ENCODE measurements at places on chromosomes 6 and 20. TPM values are rescaled to one million over a fixed set of nuclear protein-coding genes. Genes with fewer than 3 reads are reported as not detected.

GRCh38 chr6:36050305-36050704, 22.7 kb downstream of the MAPK14 start:
- DNase-seq, result no peak

DNA sequence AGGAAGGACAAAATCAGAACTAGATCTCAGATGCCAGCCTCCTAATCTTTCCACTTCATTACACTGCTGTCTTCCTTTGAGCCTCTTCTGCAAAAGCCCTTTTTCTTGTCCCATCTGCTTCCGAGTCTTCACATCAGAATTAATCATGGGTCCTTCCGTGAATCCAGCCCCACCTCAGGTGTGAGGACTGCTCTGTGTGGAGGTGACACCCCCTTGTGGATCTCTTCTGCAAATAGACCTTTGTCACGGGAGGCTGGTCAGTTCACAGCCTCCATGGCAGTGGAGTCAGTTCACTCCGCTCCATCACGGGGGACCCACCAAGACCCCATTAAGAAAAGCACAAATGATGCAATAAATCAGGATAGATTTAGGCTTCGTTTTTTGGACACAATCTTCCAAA, 171.1 kb downstream of the ADAT2 start:
- DNase-seq, result peak; percentile 20

GRCh38 chr6:75926293-75927168, 145.9 kb downstream of the IMPG1 start:
- no peak for DNase-seq

GRCh38 chr6:2993755-2994317, 5.9 kb upstream of the NQO2 start:
- DNase-seq, result no peak

DNA sequence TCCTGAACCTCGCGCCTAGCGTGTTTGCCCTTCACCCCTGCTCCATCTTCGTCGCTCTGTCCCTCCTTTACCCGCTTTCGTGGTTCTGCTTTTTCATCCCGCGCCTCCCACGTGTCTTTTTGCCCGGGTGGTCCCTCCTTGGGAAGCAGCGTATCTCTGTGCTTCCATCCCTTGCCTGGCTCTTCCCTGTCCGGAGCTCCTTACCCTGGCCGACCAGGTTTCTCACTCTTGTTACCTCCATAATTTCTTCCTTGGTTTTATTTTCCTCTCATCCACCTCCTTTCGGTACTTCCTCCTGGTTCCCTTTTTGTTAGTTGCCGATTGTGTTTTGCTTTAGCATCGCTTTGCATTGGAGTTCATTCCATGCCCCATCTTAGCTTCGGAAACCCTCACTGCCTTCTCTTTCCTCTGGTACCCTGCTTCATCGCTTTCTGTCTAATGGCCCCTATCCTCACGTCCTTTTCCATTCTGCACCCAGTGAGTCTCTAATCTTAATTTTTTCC, 735 bp downstream of the FAM135A start:
- peak; percentile 45 for DNase-seq

The NKAIN4 gene
- 45.9 TPM for polyA plus RNA-seq

The WFDC2 gene
- polyA plus RNA-seq, result 0.43 TPM

Measured in muscle of leg (tissue), 16 donors.